ENCODE measurements at places on chromosomes 2 and 18. TPM values are rescaled to one million over a fixed set of nuclear protein-coding genes. Genes with fewer than 3 reads are reported as not detected.

GRCh38 chr2:146414456-146414855 lies 1430.4 kb upstream of the ACVR2A start:
- DNase-seq = no peak

DNA sequence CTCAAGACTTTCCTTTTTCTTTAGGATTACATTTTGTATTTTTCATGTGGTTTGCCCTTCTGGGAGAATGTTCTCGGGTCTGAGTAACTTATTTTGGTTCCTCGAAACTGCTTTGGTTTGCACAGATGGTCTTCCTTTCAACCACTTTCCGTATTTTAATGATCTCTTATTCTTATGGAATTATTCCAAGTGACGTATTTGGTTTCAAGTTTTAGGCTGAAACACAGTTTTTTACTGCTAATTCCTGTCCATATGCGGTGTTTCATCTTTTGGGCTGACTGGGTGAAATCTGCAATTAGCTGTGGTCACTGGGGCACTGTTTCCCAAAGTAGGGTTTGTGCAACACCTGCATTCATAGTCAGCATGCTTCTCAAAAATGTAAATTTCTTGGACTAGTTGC lies 122.7 kb downstream of the CAPN13 start:
- no peak for DNase-seq

DNA sequence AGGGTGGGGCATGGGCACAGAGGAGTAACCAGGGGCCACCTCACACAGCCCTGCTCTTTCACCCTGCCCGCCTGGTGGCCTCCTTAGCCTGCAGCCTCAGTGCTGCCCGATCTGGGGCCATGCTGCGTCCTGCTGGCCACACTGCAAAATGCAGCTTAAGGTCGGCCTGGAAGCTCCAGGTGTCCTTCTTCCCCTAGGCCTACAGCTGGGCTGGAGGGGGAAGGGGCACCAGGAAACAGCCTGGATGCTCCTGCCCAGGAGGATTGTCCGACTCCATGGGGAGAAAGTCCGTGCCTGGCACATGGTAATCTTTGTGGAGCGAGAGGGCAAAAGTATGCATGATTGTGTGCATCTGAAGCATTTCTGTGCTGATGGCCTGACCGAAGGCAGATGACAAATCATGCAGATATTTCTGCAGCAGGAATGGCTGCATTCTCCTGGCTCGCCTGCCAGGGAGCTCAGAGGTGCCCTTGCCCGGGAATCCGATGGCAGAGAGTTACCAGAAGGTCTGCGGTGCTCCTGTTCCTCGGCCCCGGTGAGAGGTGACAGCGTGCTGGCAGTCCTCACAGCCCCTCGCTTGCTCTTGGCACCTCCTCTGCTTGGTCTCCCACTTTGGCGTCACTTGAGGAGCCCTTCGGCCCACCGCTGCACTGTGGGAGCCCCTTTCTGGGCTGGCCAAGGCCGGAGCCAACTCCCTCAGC lies 12.8 kb upstream of the ALPP start:
- DNase-seq = no peak

GRCh38 chr2:18795906-18796305 lies 206.5 kb upstream of the NT5C1B start:
- no peak for DNase-seq

DNA sequence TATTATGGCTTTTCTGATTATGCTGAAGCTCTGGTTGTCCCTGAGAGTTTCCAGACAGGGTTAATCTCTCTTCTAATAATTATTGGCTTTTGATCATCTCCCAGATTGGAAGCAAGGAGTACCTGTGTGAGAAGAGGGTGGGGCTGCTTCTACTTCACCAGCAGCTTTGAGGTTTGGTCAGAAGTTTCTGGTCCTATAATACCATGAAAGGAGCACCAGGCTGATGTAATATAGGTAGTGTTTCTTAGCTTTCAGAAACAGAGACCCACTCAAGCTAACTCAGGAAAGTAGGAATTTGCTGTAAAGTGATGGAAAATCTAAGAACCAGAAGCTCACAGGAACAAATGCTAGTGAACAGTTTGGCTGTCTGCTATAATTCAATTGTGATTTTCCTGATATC lies 57.6 kb downstream of the SGPP2 start:
- DNase-seq = no peak

- peak; percentile 44 for DNase-seq
These were observed 412 bp downstream of the GPD2 start for GRCh38 chr2:156436497-156437085.

DNA sequence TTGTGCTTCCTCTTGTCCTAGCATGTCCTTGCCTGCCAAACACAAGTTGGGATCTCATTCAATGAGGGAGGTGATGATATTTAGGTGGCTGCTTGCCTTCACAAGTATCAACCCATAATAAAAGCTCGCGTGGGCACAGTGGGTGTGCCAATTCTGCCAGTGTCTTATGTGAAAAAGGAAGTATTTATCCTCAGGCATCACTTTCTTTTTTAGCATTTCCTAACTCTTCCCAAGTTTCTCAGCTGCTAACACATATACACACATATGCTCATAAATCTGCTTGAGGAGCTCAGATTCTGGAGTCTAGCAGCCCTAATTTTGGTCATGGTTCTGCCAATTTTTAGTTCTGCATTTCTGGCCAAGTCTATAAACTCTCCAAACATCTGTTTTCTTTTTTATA lies 319.5 kb upstream of the HNMT start:
- DNase-seq = no peak

DNA sequence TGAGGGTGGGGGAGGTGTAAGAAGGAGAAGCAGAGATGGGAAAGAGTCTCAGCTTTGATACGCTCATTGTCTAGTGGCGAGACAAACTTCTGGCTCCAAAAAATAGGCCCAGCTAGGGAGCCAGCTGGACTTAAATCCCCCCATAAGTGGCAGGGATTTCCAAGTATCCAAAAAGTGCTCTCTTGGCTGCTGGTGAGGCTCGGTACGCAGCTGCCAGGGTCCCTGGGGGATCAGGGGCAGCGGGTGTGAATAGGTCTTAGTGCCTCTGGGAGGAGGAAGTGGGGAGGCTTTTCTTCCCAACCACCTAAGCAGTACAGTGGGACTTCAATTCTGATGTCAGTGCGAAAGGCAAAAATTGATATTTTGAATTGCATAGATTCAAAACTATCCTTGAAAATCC lies 73.5 kb downstream of the ALK start:
- no peak for DNase-seq

DNA sequence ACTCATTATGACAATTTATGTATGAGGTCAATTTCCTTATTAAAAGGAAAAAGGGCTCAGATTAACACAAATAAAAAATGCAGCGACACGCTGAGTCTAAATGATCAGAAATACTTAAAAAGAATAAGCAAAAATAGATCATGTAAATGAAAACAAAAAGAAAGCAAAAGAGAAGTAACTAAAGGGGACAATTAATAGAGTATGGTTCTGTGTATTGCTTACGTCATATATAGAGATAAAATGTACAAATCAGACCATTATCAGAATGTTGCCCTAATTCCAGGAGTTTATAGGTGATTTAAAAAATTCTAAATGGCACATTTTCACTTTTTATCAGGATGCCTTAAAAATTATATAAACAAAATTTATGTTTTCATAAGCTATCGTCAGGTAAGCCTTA lies 189.5 kb downstream of the DNAH7 start:
- no peak for DNase-seq

- no peak for DNase-seq
These were observed 74.7 kb upstream of the TEX51 start for GRCh38 chr2:126823951-126824350.

Gene SPDYA
- 1.3 TPM for total RNA-seq

DNA sequence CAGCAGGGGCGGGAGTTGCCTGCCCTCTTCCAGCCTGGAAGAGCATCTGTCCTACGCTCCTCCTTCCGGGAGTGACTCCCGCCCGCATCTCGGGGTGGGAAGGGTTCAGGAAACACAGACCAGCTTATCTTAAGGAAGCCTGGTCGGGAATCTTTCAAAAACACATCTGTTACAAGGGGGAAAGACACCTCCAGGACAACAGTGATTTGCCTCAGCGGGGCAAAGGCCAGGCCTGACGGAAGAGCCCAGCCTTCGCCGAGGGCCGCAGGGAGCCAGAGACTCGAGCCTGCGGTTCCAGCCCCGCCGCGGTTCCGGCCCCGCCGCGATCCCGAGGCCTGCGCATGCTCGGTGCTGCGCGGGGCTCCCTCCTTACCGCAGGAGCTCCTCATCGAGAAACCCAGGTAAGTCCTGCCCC lies 38.1 kb upstream of the TGIF1 start:
- peak; percentile 20 for DNase-seq

GRCh38 chr2:191926671-191927070 lies 79.8 kb upstream of the CAVIN2 start:
- no peak for DNase-seq

Gene DHX57
- 12.9 TPM for total RNA-seq

- DNase-seq = no peak
These were observed 336.7 kb upstream of the ATP5MC3 start for GRCh38 chr2:175518206-175518605.

Gene DNAJC5G
- total RNA-seq = not detected

Gene ANKRD29
- not detected for total RNA-seq

Gene ITPRIPL1
- 32.6 TPM for total RNA-seq

Gene TCF23
- not detected for total RNA-seq

DNA sequence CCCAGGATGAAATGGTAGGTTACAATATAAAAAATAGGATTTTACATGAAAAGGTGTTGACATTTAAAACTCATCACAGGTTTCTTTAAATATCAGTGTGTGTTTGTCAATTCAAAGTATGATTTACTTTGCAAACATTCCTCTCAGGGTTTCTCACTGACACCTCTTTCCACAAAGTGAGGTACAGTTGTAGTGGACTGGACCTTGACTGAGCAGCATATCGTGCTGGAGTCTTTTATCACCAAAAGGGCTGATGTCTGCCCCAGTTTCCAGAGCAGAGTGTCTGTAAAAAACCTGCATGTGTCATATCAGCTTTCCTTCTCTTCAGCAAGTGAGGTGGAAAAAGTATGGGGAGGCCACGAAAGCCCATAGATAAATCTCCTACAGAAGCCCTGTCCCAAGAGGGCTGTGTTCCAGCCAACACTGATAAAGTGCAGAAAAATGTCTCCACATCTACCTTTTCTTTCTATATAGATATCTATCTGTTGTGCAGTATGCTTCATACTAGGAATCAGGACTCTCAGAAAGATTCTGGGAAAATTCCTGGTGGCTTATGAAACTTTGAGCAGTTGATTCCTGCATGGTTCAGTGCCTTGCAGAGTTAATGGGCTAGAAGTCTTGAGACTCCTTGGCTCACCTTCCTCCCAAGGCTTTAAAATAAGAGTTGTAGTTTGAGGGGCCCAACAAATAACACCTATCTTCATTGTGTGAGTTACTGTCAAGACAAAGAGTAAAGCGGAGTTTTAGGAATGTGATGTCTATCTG lies 6.9 kb downstream of the ACYP2 start:
- DNase-seq = no peak

Gene OR6B2
- not detected for total RNA-seq

DNA sequence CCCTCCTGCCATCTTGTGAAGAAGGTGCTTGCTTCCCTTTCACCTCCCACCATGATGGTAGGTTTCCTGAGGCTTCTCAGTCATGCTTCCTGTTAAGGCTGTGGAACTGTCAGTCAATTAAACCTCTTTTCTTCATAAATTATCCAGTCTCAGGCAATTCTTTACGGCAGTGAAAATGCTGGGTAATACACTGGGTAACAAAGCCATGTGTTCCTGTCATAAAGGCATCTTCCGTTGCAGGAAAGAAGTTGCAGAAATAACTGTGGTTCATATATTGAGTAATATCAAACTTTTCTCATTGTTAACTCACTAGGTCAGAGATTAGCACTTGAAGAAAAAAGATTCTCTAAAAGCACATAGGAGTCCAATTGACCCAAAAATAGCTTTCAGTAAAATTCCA lies 163.9 kb upstream of the HNMT start:
- DNase-seq = no peak

DNA sequence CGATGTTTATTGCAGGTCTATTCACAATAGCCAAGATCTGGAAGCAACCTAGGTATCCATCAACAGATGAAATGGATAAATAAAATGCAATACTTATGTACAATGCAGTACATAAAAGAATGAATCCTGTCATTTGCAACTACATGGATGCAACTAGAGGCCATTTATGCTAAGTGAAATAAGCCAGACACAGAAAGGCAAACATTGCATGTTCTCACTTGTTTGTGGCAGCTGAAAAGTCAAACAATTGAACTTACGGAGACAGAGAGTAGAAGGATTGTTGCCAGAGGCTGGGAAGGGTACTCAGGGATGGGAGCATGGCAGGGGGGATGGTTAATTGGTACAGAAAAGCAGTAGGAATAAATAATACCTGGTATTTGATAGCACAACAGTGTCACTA lies 563.9 kb downstream of the TMX3 start:
- no peak for DNase-seq

DNA sequence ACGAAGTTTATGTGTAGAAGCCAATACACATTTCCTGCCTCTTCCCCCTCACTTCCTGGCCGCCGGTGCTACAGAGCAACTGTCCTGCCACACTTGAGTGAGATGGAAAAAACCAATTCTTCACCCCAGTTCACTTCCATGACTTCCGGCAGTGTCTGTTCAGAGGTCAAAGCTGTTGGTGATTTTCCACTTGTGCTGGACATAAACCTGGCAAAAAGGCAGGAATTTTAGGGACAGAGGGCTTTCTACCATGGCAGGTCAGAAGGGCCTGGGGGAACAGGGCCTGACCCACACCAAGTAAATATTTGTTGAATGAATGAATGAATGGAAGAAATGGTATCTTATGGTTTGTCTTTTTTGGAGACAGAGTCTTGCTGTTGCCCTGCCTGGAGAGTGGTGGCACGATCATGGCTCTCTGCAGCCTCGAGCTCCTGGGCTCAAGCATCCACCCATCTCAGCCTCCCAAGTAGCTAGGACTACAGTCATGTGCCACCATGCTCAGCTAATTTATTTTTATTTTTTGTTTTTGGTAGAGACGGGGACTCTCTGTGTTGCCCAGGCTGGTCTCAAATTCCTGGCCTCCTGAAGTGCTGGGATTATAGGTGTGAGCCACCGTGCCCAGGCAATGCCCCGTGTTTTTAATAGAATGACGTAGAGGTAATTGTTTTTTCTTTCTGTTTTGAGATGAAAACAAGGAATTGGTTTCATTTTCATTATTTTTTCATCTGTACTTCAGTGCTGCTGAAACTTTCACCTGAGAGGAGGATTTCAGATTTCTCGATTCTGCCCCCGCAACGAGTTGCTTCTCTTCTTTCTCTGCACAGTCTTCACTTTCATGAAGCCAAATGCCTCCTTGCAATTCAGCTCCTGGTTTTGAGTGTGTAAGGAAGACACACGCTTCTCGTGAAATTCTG lies 48.0 kb upstream of the LPIN2 start:
- DNase-seq = peak; percentile 79

Gene FKBP1B
- total RNA-seq = 1.7 TPM

GRCh38 chr2:18505703-18506341 lies 54.6 kb downstream of the RDH14 start:
- DNase-seq = no peak

Gene CFAP210
- not detected for total RNA-seq

DNA sequence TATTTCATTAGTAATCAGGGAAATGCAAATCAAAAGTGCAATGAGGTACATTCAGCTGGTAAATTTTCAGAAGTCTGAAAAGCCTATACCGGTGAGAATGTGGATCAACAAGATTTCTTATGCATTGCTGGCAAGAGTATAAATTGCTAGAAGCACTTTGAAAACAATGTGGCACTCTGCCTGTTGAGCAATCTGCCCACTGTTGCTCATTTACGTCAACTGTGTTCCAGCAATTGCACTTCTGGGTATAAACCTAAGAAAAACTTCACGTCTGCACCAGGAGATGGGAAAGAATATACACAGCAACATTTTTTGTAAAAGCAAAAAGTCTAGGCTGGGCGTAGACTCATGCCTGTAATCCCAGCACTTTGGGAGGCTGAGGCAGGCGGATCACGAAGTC lies 40.8 kb downstream of the MTERF4 start:
- DNase-seq = no peak
